Activated naive CD8-positive, alpha-beta T cell treated with anti-CD3 and anti-CD28 coated beads for 36 hours (primary cell): ENCODE measurements at places on chromosomes 13 and 19.

DNA sequence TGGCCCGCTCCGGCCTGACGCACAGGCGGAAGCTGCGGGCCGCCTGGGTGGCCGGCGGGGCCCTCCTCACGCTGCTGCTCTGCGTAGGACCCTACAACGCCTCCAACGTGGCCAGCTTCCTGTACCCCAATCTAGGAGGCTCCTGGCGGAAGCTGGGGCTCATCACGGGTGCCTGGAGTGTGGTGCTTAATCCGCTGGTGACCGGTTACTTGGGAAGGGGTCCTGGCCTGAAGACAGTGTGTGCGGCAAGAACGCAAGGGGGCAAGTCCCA is 4.4 kb downstream of the FFAR1 start:
- DNase-seq: no peak
- H3K27ac ChIP-seq: no peak overlapping the region
- peaks cover 7% of the 10 kb centered on the region for H3K27me3 ChIP-seq
- no peak overlapping the region for H3K4me3 ChIP-seq
- H3K36me3 ChIP-seq: no peaks in the 10 kb centered on the region
- peaks cover 18% of the 10 kb centered on the region for H3K4me1 ChIP-seq

GRCh38 chr13:46339035-46339666 is 47.9 kb downstream of the RUBCNL start:
- no peak for DNase-seq
- H3K4me1 ChIP-seq: peaks cover 40% of the 10 kb centered on the region
- H3K4me3 ChIP-seq: no peak overlapping the region
- H3K36me3 ChIP-seq: peaks cover 12% of the 10 kb centered on the region
- no peaks in the 10 kb centered on the region for H3K27me3 ChIP-seq
- H3K27ac ChIP-seq: no peak overlapping the region

GRCh38 chr19:43674183-43674582 is 4.2 kb upstream of the PLAUR start:
- DNase-seq: no peak
- peaks cover 4% of the 10 kb centered on the region for H3K27me3 ChIP-seq
- H3K4me1 ChIP-seq: peaks cover 18% of the 10 kb centered on the region
- H3K4me3 ChIP-seq: no peak overlapping the region
- H3K36me3 ChIP-seq: no peaks in the 10 kb centered on the region

DNA sequence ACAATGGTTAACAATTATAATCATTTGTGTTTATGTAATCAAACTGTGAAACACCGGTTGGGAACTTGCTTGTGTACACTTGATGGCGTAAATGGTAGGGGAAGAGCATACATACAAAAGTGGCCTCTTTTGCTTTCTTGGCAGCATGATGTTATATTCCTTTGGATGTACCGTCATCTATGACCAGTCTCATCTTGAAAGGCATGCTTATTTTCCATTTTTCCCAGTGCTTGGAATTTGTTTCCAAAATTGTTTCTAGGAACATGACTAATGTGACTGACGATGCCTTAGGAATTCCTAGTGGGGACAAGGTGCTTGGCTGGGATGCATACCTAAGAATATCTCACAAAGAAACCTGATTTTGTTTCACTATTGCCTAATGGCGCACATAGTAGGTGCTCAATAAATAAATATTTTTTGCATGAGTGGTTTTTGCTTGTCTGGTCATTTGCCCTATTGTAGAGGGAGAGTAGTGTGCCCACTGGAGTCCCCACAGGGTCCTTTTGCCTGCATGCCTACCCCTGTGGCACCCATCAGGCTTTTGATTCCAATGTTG is 45.5 kb downstream of the SAE1 start:
- H3K4me3 ChIP-seq: peak overlapping the region; percentile 51
- H3K27me3 ChIP-seq: no peaks in the 10 kb centered on the region
- peaks cover 66% of the 10 kb centered on the region for H3K4me1 ChIP-seq

DNA sequence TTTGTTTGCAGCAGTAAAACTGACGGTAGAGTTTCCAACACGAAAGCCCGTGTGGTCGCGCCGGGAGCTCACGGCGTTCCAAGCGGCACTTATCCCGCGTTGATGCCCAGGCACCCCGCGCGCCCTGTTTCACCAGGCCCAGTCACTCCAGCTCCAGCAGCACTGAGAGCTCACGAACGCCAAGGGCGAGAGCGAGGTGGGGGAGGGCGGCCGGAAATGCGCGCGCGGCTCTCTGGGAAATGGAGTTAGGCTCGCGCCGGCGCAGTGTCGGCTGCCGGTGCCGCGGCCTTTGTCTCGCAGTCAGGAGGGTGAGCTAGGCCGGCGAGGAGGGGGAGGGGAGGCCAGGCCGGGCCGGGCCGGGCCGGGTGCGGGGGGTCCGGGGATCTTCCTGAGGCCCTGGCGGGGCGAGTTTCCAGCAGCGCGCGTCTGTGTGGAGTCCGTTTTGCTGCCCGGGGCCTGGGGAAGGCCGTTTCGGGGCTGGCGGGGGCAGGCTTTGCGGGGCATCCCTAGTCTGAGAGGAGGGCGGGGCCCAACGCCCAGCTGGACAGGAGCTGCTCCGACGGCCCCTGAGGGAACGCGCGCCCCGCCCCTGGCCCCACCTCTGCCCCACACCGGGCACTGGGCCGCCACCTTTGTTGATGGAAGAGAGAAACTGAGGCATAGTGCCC is at the start of gene ZNF135:
Gene ZNF135 (plus strand): TSS at position 280 of the 668 bp plus-strand sequence. CDS start 721 bp downstream, outside the sequence.
- peaks cover 4% of the 10 kb centered on the region for H3K4me1 ChIP-seq
- peak within 1 kb of the TSS; percentile 78 for H3K4me3 ChIP-seq
- peak; percentile 86 for DNase-seq
- peaks cover 64% of the 10 kb centered on the region for H3K36me3 ChIP-seq
- peaks cover 19% of the 10 kb centered on the region for H3K27me3 ChIP-seq
